Breast epithelium (tissue), 4 donors: ENCODE measurements at places on chromosomes 12 and 14.

GRCh38 chr12:56718636-56719035, 6.5 kb downstream of the NACA start:
- no peak overlapping the region for H3K4me3 ChIP-seq
- no peaks in the 10 kb centered on the region for H3K27me3 ChIP-seq
- H3K36me3 ChIP-seq, result no peaks in the 10 kb centered on the region
- no peak for DNase-seq
- peak overlapping the region; percentile 42 for H3K27ac ChIP-seq

- DNase-seq, result peak; percentile 81
- no peak overlapping the region for H3K27ac ChIP-seq
- H3K27me3 ChIP-seq, result no peaks in the 10 kb centered on the region
- no peaks in the 10 kb centered on the region for H3K36me3 ChIP-seq
These were observed 88.4 kb downstream of the TMCC3 start for GRCh38 chr12:94561943-94562411.

DNA sequence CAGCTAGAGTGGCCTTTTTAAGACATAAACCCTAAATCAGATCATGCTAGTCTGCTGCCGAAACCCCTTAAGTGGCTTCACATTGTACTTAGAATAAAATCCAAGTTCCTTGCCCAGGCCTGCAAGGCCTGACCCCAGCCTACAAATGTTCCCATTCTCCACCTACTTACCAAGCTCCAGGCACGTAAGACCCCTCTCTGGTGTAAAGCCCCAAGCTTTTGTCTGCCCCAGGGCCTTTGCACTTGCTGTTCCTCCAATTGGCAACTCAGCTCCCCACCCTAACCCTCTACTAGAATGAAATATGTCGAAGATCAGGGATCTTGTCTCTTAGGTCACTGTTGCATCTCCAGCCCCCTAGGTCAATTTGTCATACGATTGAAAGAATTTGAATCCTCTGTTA, 27.1 kb upstream of the MED13L start:
- no peaks in the 10 kb centered on the region for H3K4me1 ChIP-seq
- H3K4me3 ChIP-seq, result no peak overlapping the region
- no peaks in the 10 kb centered on the region for H3K36me3 ChIP-seq
- H3K27me3 ChIP-seq, result no peaks in the 10 kb centered on the region

- no peaks in the 10 kb centered on the region for H3K27me3 ChIP-seq
- peak overlapping the region; percentile 96 for H3K27ac ChIP-seq
- H3K36me3 ChIP-seq, result no peaks in the 10 kb centered on the region
These were observed 2.3 kb downstream of the SLC48A1 start for GRCh38 chr12:47775100-47775911.

GRCh38 chr14:99408286-99408970, 72.2 kb downstream of the SETD3 start:
- H3K36me3 ChIP-seq, result no peaks in the 10 kb centered on the region
- no peak for DNase-seq
- H3K4me1 ChIP-seq, result no peaks in the 10 kb centered on the region
- no peak overlapping the region for H3K4me3 ChIP-seq
- H3K27ac ChIP-seq, result no peak overlapping the region
